ENCODE measurements at places on chromosomes 2 and 18. TPM values are rescaled to one million over a fixed set of nuclear protein-coding genes. Genes with fewer than 3 reads are reported as not detected.

ST6GAL2 gene
- 2.1 TPM for total RNA-seq

ERBB4 gene
- 16.9 TPM for total RNA-seq

LYG2 gene
- not detected for total RNA-seq

DNAH7 gene
- total RNA-seq, result 33.5 TPM

SOX11 gene
- not detected for total RNA-seq

SULT1C2 gene
- 7.4 TPM for total RNA-seq

RTP5 gene
- 0.17 TPM for total RNA-seq

CNGA3 gene
- total RNA-seq, result 0.61 TPM

TACR1 gene
- 1.3 TPM for total RNA-seq

INPP5D gene
- total RNA-seq, result 243 TPM

LYPD6B gene
- 1.8 TPM for total RNA-seq

LIMS3 gene
- not detected for total RNA-seq

HOXD9 gene
- not detected for total RNA-seq
